Posterior cingulate gyrus (tissue), 11 donors: ENCODE measurements at places on chromosomes 6 and 20.
A peak's percentile ranks its signal among the peaks of the same experiment; 100 is the strongest.

DNA sequence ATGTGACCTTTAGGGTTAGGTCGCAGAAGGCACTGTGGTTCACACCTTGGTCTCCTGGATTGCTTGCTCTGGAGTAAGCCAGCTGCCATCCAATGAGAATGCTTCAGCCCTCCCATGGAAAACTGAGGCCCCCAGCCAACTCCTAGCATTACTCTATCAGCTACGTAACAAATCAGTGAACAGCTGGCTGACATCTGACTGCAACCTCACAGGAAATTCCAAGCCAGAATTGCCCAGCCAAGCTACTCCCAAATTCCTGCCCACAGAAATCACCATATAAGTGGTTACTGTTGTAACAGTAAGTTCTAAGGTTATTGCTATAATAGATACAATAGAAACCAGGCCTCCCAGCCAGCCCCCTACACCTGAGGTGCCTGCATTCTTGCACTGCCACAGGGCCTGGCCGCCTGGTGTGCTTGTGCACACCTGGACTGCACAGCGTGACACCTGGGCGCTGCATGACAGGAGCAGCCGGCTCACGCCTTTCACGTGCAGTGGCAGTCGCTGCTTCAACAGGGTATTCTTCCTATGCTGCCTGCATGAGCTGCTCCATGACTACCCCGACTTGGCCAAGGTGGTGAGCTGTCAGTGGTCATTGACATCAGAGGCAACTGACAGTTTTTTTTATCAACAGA lies 429.7 kb upstream of the RUNX2 start:
- DNase-seq, result no peak

GRCh38 chr6:28134015-28134414 lies 7.7 kb upstream of the ZKSCAN8 start:
- no peak for DNase-seq

- DNase-seq, result no peak
Measured at GRCh38 chr20:60962367-60963045, 289.6 kb upstream of the CDH4 start.

- DNase-seq, result no peak
Measured at GRCh38 chr6:111957623-111958315, 84.5 kb upstream of the FYN start.

- no peak for DNase-seq
Measured at GRCh38 chr20:34615477-34615876, 57.0 kb downstream of the MAP1LC3A start.

- no peak for DNase-seq
Measured at GRCh38 chr20:33400812-33401183, 521 bp downstream of the CDK5RAP1 start.

GRCh38 chr6:140463312-140463710 lies 1088.9 kb upstream of the CITED2 start:
- DNase-seq, result no peak

DNA sequence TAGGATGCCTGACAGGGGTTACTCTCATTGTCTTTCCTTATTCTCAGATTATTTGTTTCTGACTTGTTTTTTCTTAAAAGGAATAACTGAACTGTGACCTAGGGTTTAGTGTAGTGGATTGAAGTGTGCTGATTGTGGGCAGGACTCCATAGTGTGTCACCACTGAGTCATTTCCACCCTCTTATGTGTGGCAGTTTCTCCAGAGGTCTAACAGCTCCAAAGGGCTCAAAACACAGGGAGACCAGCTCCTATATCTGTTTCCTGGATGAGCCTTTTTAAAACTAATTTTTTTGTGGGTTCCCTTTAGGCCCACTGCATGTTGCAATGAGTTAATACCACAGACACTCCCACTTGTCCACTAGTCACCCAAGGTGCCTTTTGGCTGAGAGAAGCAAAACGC lies 951.1 kb upstream of the ADGRB3 start:
- no peak for DNase-seq

- no peak for DNase-seq
Measured at GRCh38 chr6:166240889-166241288, 67.3 kb downstream of the PRR18 start.

- no peak for DNase-seq
Measured at GRCh38 chr6:168277274-168277669, 42.3 kb downstream of the DACT2 start.

DNA sequence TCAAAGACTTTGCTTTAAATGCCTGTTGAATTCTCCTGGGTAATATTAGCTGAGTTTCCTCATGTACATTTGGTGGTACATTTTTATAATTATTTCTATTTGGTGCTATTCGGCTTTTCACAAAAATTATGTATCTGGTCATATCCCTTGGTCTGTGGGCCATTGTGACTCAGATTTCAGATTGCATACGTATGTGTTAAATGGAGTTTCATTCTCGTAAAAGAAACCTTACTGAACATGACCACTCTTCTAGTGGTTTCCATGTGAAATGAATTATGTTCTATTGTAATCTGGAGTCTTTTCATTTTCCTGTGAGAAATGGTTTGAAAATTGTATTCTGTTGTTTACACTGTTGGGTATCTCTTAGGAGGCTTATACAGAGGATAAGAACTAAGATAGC lies 386.2 kb upstream of the FLRT3 start:
- DNase-seq, result no peak

GRCh38 chr6:93021235-93021915 lies 398.0 kb downstream of the EPHA7 start:
- DNase-seq, result no peak

DNA sequence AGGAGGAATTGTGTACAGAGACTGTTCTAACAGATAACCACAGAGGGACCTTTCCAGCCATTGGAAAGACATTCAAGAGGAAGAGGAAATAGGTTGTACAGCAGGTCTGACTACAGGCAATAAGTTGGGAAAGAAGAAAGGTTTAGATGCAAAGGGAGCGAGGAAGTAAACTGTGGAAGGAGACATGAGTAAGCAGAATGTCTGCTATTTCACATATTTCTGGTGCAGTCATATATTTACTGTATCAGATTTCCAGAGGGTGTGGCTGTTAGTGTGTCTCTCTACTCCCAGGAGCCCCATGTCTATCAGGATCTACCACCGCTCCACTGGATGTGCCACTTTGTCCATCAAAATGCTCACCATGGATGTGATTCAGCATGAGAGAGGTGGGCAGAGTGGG lies 25.9 kb downstream of the MRS2 start:
- no peak for DNase-seq

- DNase-seq, result no peak
Measured at GRCh38 chr6:143501851-143502250, 9.7 kb downstream of the FUCA2 start.

GRCh38 chr20:5767493-5768098 lies 17.4 kb downstream of the SHLD1 start:
- DNase-seq, result no peak

GRCh38 chr6:113330636-113330946 lies 526.6 kb upstream of the MARCKS start:
- DNase-seq, result no peak

GRCh38 chr6:33926451-33926850 lies 122.6 kb upstream of the MLN start:
- DNase-seq, result no peak

- DNase-seq, result no peak
Measured at GRCh38 chr6:20837189-20837588, 302.9 kb downstream of the CDKAL1 start.

GRCh38 chr6:134161041-134161440 lies 108.6 kb upstream of the SLC2A12 start:
- no peak for DNase-seq

- no peak for DNase-seq
Measured at GRCh38 chr20:39800111-39800510, 838.0 kb downstream of the DHX35 start.

DNA sequence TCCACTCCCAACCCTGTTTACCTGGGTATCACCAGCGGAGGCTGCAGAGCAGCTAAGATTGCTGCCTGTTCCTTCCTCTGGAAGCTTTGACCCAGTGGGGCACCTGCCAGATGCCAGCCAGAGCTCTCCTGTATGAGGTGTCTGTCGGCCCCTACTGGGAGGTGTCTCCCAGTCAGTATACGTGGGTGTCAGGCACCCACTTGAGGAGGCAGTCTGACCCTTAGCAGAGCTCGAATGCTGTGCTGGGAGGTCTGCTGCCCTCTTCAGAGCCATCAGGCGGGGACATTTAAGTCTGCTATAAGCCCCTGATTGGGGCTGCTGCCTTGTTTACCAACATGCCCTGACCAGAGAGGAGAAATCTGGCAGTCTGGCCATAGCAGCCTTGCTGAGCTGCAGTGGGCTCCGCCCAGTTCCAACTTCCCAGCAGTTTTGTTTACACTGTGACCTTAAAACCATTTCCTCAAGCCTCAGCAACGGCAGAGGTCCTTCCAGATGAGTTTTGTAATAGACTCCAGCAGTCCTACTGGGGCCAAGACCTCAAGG lies 2.8 kb downstream of the RAET1E start:
- DNase-seq, result no peak

DNA sequence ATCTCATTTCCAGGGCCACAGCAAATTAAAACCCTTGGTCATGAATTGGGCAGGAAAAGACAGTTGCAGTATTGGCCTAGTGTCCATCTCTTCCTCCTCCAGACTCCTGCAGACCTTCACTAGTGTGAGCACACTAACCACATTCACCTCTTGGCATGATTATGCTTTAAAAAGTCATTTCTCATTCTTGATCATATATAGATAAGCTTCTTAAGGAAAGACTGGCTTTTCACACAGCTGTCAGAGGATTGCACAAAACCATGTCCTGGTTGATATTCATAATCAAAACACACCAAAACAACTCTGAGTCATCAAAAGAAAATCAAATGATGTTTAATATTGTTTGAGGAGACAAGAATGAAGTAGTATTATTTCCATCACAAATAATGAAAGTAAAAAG lies 52.1 kb downstream of the TMEM200A start:
- DNase-seq, result no peak

- DNase-seq, result no peak
Measured at GRCh38 chr6:112184951-112185350, 69.4 kb downstream of the LAMA4 start.

DNA sequence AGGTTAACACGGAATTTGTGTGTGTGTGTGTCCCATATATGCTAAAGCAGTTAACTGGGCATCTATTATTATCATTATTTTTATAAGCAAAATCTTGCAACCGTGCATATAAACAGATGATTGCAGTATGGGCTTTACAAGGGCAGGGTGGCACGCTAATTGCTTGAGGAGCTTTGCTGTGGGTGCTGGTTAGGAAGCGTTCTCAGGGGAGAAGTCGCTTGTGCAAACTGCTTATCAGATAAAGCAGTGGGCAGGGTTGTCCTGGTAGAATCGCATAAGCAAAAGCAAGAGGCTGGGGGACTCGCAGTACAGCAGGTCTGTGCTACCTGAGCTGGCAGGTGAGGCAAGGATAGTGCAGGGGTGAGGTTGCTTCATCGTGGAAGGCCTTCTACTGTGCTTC lies 9.7 kb upstream of the CCN6 start:
- DNase-seq, result no peak

DNA sequence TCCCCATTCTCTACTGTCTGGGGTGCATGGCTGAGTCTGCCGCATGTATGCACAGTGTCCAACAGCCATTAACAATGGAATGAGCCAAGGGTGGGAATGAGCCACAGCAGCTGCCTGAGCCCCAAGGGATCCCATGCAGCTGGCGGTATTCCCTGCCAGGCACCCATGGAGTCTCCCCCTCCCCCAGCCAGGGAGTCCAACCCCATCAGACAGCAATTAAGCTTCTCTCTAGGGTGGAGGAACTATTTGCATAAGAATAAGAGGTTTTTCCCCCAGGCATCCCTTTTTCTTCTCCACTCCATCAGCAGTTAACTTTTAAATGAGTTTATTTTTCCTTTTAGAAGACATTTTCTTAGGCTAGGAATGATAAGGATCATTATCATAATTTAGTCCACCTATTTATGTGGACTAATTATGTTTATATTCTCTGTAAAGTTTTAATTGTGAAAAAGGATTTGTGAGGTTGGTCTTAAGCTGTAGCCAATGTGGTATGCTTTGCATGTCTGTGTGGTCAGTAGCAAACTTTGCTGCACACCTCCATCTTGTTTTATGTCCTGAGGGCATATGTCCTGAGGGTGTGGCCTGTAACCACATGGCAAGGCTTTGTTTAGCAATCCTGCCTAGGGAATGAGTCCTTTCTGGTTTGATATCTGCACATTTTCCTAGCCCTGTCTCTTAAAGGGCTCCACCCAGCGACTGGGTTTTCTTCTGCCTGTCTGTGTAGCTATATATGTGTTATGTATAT lies 158.9 kb upstream of the OLIG3 start:
- DNase-seq, result no peak

DNA sequence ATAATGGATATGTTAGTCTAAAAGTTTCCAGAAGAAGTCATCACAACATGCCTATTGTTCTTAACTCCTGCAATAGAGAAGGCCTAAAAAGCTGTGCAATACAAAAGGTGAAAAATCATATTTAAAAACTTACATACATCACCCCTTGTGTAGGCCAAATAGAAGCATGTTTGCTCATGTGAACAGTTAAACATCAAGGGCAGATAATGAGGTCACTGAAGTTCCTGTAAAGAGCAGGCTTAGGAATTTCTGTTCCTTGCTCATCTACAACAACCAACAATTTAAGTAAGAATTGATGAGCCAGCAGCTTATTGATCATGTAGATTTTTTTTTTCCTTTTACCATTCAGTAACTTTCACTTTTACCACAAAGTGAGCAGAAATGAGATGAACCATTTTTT lies 7.5 kb upstream of the NUP153 start:
- DNase-seq, result no peak

- DNase-seq, result peak; percentile 17
Measured at GRCh38 chr20:49326026-49326425, 48.2 kb upstream of the ZNFX1 start.

GRCh38 chr20:37755665-37756064 lies 61.8 kb downstream of the CTNNBL1 start:
- peak; percentile 54 for DNase-seq

- no peak for DNase-seq
Measured at GRCh38 chr6:105452924-105453756, 50.3 kb upstream of the PREP start.
